T-helper 17 cell (primary cell): ENCODE measurements at places on chromosomes 1 and 21. TPM values are rescaled to one million over a fixed set of nuclear protein-coding genes. Genes with fewer than 3 reads are reported as not detected.

GRCh38 chr1:108661030-108661609 is at the start of gene HENMT1:
Gene HENMT1 (minus strand): TSS chr1:108661093. CDS start chr1:108659884, 1,209 bp downstream.
- peak; percentile 58 for DNase-seq

GRCh38 chr1:199612976-199613774 is 414.3 kb upstream of the NR5A2 start:
- DNase-seq, result no peak

Gene CELA3A
- total RNA-seq, result not detected

Gene CYP2J2
- total RNA-seq, result 0.67 TPM

Gene UBXN10
- 0.81 TPM for total RNA-seq

DNA sequence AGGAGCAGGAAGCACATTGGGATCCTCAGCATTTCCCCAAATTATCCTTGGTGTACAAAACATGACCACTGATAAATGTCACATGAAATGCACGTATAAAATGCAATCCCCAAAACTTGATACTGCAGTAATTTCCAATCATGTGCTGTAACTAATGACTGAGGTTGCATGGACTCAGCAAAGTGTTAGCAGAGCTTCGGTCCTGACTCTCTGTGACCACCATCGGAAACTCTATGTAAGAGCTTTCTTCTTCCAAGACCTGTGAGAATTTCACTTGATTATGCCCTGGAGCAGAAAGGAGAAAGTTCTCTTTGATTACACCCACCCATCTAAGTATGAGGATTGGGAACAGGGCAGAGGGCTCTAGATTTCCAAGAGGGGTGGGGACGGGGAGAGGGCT is 908 bp downstream of the CD53 start:
- no peak for DNase-seq

DNA sequence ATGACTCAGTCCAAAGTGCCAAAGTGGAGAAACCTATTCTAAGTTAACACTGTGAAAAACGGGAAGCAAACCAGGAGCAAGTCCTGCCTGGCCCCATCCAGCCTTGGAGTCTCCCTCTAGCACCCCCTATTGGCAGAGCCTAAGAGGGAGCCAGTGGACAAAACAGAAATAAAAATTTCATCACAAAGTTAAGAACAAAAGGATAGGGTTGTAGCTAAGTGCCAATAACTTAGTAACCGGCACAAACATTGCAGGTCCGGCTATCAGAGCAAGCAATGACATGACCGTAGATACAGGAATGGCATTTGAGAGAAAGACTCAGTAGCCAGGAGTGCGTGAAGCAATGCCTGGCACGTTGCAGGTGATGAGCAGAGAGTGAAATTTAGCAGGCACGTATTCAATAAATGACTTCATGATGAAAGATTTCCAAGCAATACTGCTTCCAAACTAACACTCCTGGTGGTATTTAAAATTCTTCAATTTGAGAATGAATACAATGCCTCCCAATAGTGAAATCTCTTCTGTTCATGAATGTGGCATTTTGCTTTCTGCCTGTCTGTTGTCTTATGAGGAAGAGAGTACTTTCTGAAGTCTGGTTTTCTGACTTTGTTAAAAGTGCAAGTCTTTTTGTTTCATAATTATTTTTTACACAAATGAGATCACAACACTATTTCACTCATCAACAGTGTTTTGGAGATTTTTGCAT is 391.0 kb downstream of the OMA1 start:
- no peak for DNase-seq

Gene MYOC
- total RNA-seq, result not detected

DNA sequence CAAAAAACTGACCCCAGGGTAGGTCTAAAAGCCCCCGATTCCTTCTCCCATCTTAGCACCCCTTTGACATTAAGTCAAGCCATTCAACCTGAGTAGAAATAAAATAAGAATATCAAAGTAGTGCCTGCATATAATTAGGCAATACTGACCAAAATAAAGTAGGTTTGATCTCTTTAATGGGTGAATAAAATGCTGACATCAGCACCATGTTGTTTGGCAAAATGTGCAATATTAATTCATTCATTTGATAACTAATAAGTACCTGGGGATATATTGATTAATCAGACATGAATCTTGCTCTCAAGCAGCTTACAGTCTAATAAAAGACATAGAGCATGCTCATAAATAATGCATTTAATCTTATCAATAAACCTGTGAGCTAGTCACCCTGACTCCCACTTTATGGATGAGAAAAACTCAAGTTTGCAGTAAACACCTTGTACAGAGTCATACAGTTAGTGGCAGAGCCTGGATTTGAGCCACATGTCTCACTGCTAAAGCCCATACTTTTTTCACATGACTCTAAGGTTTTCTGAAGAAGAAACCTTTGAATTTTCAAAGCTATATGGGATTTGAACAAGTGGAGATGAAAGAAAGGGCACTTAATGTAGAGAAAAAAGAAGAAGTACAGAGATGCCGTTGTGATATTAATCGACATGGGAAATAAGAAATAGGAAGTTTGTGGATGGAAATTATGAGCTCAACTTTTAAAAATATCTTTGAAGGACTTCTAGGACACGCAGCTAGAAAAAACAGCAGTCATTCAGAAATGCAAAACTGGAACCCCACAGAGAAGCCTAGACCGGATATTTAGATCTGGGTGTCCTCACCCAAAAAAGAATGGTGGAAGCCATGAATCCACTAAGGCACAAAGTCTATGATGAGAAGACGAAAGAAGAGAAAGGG is 183.9 kb downstream of the TOMM20 start:
- DNase-seq, result no peak

GRCh38 chr1:18175051-18175450 is 67.5 kb downstream of the IGSF21 start:
- DNase-seq, result no peak

Gene HOOK1
- total RNA-seq, result 13.8 TPM

DNA sequence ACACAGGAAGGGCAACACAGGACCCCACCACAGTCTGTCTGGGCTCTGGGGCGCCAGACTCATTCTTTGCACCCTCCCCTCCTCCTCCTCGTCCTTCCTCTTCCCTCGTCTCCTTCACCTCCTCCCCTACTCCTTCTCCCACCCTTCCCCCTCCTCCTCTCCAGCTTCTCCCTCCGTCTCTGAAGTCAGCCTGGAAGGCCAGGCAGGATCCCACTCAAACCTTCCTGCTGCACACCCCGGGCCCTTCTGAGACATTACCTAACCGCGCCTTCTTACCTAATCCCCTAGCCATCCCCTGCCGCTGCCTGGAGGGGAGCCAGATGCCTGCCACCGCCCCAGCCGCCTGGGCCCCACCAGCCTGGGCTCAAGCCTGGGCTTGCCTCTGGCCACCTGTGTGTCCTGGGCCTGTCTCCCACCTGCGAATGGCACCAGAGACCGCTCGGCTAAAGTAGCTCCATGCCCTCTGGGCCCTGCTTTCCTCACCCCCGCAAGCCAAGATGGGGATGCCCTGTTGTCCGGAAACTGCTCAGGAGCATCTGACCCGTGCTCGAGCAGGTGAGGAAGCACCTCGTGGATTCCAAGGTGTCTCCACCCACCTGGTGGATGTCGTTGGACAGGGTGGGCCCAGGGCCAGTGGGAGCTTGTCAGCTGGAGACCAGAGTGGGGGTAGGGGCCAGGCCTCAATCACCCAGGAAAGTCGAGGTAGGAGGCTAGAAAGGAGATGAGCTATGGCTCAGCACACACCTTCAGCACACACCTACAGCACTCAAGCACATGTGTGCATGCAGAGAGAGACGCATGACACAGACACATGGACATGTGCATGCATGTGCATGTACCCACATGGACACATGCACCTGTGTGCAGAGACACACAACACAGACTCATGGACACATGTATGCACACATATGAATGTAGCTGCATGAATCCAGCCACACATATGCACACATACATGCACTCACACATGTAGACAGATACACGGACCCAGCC is 31.9 kb downstream of the WNT9A start:
- no peak for DNase-seq

Gene E2F2
- 5.4 TPM for total RNA-seq

GRCh38 chr1:47469910-47470309 is 32.1 kb downstream of the FOXD2 start:
- no peak for DNase-seq

- no peak for DNase-seq
Measured at GRCh38 chr1:118982266-118982665, 5.9 kb downstream of the TBX15 start.

- DNase-seq, result no peak
Measured at GRCh38 chr1:234699795-234700665, 90.1 kb upstream of the IRF2BP2 start.

- DNase-seq, result no peak
Measured at GRCh38 chr1:245622332-245623014, 467.7 kb downstream of the KIF26B start.

GRCh38 chr1:101476541-101476940 is 239.7 kb downstream of the S1PR1 start:
- DNase-seq, result no peak

GRCh38 chr1:245412306-245412705 is 257.5 kb downstream of the KIF26B start:
- no peak for DNase-seq

DNA sequence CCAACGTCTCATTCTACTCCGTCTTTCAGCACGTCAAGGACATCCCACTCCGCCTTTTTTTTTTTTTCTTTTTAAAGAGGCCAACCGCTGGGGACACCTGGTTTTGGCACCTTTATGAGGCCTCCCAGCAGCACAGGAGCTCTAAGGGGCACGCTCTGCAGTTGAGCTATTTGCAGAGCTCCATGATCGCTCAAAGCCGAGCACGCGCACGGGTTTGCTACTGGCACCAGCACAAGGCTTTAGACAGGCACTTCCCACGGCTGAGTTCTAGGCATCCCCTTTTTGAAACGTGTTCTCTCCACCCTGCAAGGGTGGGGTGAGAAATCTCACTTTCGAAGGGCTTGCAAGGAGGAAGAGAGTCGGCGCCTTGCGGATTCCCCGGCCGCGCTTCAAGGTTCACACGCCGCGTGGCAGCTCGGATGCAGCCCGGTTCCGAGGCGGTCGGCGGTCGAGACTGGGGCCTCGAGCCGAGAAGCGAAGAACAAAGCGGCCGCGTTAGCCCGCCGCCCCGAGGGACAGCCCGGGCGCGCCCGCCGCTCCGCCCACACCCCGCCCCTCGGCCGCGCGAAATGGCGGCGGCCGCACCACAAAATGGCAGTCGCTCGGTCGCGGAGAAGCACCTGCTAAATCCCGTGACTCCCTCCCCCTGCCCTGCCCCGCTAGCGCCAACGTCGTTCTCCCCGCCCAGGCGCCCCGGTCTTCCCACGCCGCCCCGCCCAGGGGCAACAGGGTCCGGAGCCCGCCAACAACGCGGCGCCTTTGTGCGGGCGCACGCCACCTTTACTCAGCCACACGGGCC is 12.9 kb upstream of the SPEN start:
- peak; percentile 79 for DNase-seq

GRCh38 chr1:68111519-68112436 is 61.4 kb upstream of the DIRAS3 start:
- DNase-seq, result no peak

GRCh38 chr1:151612501-151613281 is 841 bp downstream of the SNX27 start:
- peak; percentile 25 for DNase-seq

Gene CLEC20A
- not detected for total RNA-seq

GRCh38 chr1:27117733-27118439 is 37.0 kb downstream of the SLC9A1 start:
- DNase-seq, result no peak

- DNase-seq, result no peak
Measured at GRCh38 chr1:41855713-41856112, 63.0 kb downstream of the HIVEP3 start.

Gene S100A11
- total RNA-seq, result 76.4 TPM

GRCh38 chr1:55052221-55053142 is 13.1 kb downstream of the PCSK9 start:
- no peak for DNase-seq

Gene CLIC4
- total RNA-seq, result 3.9 TPM

Gene ZYG11A
- 0.20 TPM for total RNA-seq

- no peak for DNase-seq
Measured at GRCh38 chr1:41005876-41006275, 15.6 kb downstream of the SLFNL1 start.

GRCh38 chr1:183619781-183620180 is 15.8 kb downstream of the ARPC5 start:
- DNase-seq, result no peak

Gene SLC45A1
- 0.70 TPM for total RNA-seq

Gene SIK1
- total RNA-seq, result 266 TPM

DNA sequence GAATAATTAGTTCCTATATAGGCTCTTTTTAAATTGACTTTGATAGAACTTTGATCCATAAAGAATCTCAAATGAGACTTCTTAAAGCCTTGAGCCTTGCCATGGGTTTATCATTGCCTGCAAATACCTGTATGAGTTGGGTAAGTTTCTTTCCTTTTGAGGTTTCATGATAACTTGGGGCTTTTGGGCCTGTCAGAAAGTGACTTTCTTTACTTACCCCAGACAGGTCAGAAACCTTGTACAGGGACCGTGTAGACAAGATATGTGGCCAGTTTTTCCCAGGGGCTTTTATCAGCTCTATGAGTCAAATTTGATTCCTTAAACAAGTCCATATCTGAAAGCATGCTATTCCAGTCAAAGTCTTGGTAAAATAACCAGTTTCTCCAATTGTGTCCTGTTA is 17.3 kb downstream of the KCTD3 start:
- no peak for DNase-seq

Gene HSD11B1
- total RNA-seq, result 1.2 TPM

GRCh38 chr1:41045740-41046139 is 24.2 kb upstream of the SLFNL1 start:
- no peak for DNase-seq

Gene KRTAP13-2
- not detected for total RNA-seq

GRCh38 chr1:20931930-20932436 is 144.9 kb upstream of the HP1BP3 start:
- no peak for DNase-seq

GRCh38 chr1:237891979-237892378 is 1.3 kb upstream of the ZP4 start:
- no peak for DNase-seq

DNA sequence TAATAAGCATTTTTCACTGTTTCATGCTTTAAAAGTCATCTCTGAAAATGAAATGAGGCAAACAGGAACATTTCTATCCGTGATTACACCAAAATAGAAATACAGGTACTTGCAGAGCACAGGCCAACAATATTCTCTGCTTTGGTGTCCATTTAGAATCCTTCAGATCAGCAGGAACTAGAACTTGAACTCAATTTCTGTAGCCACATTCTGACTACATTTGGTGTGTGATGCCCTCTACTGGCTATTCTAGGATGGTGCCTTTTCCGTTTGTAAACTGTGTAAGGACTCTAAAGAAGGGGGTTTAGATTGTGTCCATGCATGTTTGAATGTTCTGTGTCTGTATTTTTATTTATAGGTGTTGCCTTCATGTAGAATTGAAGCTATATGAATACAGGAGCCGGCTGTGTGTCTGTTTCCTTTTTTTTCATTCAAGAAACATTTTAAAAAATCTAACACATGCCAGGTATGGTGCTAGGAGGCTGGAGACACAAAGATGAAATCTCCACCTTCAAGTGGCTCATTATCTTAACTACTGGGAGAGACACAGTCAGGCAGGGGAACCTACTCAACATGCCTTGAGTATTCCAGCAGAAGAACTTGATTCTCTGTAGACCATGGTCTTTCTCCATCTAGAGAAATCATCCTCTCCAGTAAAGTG is 7.6 kb upstream of the ZNF326 start:
- DNase-seq, result no peak

Gene F5
- total RNA-seq, result 24.3 TPM
